ENCODE measurements at places on chromosomes 1 and 21.

- no peak for DNase-seq
Observed at GRCh38 chr1:74464037-74464436, 48.4 kb downstream of the LRRC53 start.

GRCh38 chr1:245790441-245790840, 635.7 kb downstream of the KIF26B start:
- peak; percentile 67 for DNase-seq

GRCh38 chr1:91736715-91737615, 149.0 kb downstream of the TGFBR3 start:
- DNase-seq, result peak; percentile 55

- DNase-seq, result no peak
Observed at GRCh38 chr1:245240648-245241165, 85.9 kb downstream of the KIF26B start.

DNA sequence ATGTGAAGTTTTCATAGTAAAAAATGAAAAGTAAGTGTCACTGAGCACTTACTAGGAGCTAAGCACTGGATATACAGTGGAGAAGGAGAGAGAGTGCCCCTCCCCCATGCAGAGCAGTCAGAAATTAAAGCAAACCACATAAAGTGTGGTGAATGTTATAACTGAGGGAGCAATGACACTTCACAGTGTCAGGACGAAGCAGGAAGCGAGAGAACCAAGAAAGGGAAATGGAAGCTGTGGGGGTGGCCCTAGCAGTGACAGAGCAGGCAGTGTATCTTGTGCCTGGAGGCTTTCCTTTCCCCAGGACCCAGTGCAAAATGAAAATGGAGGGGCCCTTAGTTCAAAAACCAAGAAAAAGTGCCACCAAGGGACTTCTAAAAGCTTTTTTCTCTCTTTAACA, 21.5 kb upstream of the RCAN3 start:
- DNase-seq, result no peak

GRCh38 chr1:86421601-86422280, 2.2 kb upstream of the CLCA2 start:
- no peak for DNase-seq

DNA sequence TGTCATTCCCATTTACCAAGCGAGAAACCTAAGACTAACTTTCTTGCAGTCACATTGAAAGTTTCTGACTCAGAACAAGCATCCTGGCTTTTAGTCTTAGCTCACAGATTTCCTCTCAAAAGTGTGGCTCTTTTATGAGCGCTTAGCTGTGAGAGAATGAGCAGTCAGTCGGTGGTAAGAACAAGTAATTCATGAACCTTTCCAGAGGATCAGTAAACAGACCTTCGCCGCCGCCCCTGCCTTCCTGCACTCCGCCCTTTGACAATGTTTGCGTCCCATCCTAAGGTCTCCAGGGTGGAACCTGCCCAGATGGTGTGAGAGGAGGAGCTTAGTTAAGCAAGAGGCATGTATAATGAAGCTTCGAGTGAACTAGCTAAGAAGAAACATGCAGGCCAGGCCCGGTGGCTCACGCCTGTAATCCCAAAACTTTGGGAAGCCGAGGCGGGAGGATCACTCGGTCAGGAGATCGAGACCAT, 142.4 kb downstream of the GLUL start:
- no peak for DNase-seq

DNA sequence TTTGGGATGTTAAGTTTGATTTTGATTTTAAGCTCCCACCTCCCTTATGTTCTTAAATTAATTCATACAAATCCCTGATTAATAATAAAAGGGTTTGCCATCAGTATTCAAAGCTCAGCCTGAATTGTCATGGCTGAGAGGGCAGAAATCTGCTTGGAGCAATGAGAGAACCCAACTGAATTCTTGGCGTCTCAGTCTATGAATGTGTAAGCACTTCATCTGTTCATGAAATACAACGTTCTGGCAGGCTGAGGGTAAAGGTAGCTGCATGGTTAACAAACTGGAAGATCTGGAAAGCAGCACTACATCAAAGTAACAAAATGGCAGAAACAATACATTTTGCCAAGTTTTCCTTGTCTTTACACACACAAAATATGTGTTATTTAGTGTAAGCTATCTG, 95.3 kb downstream of the ACBD6 start:
- DNase-seq, result no peak

- no peak for DNase-seq
Observed at GRCh38 chr1:25110036-25110435, 122.3 kb downstream of the SYF2 start.

GRCh38 chr21:19981938-19982337, 1016.3 kb upstream of the NCAM2 start:
- no peak for DNase-seq

DNA sequence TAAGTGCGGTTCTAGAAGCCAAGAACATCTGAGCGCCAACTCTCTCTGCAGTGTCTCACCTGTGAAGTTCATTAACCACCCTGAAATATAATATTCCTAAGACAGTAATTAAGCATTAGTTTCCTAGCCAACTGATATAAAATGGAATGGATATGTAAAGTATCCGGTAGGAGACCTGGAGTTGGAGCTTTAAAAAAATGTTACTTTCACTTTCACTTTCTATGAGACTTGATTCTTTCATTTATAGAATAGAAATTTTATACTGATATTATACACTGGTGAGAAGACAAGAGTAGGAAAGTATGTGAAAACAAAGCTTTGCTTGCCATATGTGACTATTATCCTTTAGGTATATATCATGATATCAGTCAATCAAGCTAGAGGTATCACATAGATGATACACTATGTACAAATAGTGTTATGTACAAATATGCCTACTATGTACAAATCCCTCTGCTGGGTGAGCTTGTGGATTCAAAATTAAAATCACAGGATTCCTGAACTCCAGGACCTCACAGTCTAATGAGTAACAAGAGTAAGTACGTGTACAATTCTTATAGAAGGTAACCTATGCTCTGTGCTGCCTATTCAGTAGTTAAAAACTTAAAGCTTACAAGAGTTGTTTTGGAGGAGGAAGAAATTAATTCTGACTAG, 934.2 kb downstream of the TTLL7 start:
- DNase-seq, result no peak

GRCh38 chr1:195580988-195581387, 1027.3 kb downstream of the KCNT2 start:
- no peak for DNase-seq

DNA sequence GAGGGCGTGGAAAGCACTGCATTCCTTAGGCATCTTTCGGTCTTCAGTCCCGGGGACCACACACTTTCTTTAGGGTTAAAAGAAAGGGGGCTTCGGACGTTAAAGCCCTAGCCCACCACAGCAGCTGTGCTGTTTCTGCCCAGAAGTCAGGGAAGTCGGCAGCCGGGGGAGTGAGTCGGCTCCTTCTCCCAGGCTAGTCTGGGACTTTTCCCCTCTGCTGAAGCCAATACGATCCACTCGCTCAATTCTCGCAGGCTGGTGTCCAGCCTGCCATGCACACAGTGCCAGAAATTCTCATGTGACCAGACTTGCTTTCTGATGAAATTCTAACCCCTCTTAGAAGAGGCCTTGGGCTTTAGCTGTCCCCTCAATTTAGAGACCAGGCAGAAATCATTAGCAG, 67.7 kb downstream of the BCAR3 start:
- DNase-seq, result peak; percentile 42

DNA sequence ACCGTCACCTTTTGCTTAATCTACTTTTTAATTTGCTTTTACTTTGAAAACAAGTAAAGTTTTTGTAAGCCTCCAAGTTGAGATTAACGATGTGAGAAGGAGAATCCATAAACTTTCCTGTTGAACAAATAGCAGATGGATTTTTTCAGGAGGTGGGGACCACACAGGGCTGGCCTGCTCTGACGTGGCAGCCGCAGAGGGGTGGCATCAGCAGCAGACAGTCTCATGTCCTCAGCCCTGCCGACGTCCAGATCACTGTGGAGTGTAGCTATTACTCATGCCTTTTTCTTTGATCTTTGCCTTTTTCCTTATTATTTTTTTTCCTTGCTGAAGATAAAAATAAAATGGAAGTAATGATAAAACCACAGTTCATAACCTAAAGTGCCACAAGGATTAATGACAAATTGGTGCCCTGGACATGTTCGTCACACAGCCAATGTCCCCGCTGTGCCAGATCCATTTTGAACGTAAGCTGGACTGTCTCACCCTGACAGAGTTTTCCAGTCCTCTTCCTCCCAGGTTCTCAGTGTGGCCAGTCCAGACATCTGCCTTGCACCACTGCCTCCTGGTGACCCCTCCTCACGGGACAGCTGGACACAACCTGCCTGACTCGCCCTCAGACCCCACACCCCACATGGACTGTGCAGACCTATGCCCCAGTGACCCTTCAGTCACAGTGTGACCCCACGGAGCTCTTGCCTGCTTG, 15.4 kb upstream of the ZBTB21 start:
- peak; percentile 32 for DNase-seq

DNA sequence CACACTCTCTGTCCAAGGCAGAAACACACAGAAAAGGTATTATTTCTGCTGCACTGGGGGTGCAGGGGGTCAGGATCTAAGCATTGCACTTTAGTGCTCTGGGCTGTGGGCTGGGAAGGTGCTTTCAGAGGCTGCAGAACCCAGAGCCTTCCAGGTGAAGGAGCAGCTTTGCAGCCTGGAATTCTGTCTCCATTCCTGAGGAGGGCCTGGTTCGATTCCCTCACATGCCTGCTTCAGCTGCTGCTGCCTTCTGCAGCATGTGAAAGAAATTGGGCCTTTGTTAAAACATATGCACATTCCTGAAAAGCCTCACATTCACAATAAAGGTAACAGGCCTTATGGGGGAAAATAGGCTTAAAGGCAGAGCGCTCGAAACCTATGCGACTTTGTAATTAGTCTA, 35.9 kb downstream of the VTCN1 start:
- DNase-seq, result no peak

GRCh38 chr21:19608101-19608621, 1204.6 kb upstream of the TMPRSS15 start:
- DNase-seq, result peak; percentile 99

GRCh38 chr1:21939650-21940374, 2.7 kb upstream of the HSPG2 start:
- DNase-seq, result peak; percentile 96

- DNase-seq, result no peak
Observed at GRCh38 chr1:48570568-48570967, 98.6 kb upstream of the SPATA6 start.

DNA sequence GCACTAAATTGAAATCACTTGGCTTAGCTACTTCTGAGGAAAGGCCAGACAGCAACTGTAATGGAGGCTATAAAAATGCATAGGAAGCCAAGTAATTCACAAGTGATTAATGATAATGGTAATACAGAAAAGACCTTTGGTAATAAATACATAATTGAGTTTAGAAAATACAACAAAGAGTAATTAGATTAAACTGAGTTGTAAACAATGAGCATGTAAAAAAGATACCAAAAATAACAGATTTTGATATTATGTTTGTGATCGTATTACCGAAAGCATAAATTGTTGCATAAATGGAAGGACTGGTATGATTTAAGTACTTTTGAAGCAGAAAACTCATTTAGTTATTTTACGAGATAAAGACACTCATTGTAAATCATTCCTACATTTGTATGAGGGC, 556.7 kb upstream of the TMPRSS15 start:
- DNase-seq, result no peak

GRCh38 chr1:32605711-32606424, 44.5 kb downstream of the ZBTB8OS start:
- no peak for DNase-seq

DNA sequence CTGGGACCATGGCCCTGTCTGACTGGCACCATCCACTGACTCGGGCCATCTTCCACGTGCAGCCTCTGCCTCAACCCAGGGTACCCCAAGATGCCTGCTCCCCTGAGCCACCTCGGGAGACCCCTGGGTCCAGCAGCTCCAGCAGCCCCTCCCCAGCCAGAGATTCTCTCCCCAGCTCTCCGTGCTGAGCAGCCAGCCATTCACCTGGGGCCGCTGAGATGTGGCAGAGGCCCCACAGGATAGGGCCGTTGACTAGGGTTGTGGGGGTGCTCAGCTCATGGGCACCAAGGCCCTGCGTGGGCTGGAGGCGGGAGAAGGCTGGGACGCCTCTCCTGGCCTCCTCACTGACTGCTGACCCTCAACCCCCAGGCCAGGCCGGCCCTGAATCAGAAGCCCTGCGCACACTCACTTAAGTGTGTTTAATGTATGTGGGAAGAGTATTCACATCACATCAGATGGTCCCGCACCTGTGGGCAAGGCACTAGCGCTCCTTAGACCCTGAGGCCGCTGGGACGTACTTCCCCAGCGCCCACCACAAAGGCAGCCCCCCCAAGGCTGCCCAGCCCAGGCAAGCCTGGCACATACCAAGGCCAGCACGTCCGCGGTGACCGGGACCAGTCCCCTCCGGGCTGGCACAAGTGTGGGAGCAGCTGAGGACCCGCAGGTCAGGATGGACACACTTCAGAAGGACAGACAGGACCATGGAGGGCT, 27.8 kb downstream of the SLC19A1 start:
- no peak for DNase-seq

- DNase-seq, result peak; percentile 61
Observed at GRCh38 chr1:232793944-232794343, 11.3 kb upstream of the MAP10 start.

DNA sequence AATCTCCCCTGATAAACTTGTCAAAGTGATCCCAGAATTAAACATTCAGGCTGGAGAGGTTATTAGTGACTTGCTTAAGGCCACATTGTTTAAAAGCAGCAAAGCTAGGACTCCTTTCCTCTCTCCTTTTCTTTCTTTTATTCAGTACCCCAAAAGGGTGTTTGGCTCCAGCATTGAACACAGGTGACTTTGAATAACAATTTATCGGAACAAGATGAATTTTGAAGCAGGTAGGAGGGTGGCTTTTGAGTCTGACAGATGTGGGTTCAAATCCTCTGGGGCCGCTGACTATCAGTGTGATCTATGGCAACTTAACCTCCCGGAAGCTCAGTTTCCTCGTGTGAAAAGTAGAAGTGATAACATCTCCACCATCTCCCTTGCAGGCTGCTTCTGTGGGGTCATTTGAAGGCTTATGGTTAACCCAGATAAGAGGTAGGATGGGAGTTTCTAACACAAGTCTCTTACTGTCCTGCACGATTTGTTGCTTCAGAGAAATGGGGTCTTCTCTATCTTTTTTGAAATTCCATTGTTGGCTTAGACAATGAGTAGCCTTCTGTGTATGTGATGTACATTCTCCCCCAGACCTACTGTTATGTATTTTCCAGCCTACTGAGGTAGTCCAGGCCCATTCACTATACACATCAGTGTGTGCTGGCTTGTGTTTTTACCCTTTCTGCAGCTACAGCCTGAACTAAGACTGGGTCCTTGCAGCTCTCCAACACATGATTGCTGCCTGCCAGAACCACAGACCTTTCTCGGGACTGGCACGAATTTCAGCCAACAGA, 29.0 kb downstream of the JUN start:
- peak; percentile 59 for DNase-seq

GRCh38 chr1:168806952-168807351, 77.9 kb upstream of the DPT start:
- no peak for DNase-seq

- DNase-seq, result peak; percentile 100
Observed at GRCh38 chr1:36386265-36387140, 779 bp upstream of the STK40 start.

DNA sequence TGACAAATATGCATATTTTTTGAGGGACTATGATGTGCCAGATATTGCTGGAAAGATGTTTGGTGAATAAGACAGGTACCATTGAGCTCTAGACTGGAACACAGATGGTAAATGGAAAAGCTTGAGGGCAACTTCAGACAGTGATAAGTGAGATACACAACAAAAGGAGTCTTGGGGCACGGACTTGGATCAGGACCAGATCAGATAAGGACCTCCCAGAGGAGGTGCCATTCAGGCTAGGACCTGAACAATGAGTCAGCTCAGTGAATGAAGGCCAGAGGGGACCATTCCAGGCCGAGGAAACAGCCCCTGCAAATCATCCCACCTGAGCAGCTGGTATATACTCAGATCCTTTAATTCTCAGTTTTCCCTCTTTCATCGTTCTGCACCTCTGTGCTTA, 1.8 kb upstream of the KCNJ15 start:
- DNase-seq, result no peak
